ENCODE measurements at places on chromosomes 2 and 18.

DNA sequence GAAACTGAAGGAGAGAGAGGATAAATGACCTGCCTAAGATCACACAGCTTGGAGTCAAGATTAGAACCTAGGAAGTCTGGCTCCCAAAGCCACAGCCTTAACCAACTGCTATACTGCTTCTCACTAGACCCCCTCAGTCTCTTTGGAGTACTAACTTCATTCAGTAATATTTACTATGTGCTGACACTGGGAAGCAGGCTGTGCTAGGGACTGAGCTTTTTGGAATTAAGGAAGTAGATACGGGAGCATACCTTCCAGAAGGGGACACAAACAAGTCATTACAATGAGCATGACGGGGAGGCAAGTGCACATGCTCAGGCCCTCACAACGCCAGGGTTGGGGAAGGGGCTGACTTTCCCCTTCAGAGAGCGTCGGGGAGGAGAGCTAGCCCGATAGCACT, 97.7 kb downstream of the INO80D start:
- DNase-seq, result peak; percentile 29

DNA sequence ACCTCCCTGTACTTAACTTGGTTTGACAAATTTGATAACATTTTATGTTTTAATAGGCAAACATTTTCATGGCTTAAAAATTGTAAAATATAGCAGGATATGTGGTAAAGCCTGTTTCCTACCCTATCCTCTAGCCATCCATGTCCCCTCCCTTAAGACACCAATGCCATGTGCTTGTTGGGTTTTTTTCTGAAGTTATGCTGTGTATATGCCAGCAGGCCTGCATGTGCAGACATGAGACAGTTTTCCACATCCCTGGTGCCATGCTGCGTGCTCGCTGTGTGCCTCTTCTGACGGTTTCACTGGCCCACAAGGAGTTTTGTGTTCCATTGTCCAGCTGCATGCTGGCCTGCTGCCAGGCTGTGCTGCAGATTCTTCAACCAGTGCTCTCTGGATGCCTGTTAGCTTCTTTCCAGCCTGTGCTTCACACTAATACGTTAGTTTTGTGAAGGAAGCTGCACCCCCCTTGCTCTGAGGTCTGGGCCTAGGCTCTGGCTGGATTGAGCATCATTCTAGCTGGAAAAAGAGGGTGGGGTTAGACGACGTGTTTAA, 16.9 kb downstream of the INPP4A start:
- DNase-seq, result no peak

DNA sequence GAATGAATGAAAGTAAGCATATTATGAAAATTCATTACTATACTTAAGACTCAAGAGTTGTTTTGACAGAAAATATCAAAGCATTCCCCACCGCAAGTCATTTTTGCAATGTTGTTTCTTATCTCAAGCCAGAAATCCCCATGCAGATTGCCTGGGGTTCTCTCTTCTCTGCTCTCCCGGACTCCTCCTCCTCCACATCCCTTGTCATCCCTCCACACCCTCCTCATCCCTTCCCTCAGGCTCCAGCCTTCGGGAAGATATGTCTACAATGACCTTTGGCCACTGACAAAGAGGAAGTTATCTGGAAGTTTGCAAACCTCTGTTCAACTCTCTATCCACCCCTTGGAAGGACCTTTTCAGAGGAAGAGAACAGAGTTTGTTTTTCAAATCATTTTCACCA, 11.9 kb downstream of the TFCP2L1 start:
- no peak for DNase-seq

- DNase-seq, result no peak
These were observed 238.2 kb upstream of the AGAP1 start for GRCh38 chr2:235255693-235256092.

Data from GM23338 (cell line).